CD4-positive, alpha-beta T cell treated with Interleukin-6 at 100 ng/mL for 8 hours (primary cell): ENCODE measurements at places on chromosomes 6 and 20.

- DNase-seq, result no peak
Measured at GRCh38 chr6:129517288-129517687, 192.7 kb downstream of the ARHGAP18 start.

- no peak for DNase-seq
Measured at GRCh38 chr6:139587469-139587868, 213.0 kb upstream of the CITED2 start.

DNA sequence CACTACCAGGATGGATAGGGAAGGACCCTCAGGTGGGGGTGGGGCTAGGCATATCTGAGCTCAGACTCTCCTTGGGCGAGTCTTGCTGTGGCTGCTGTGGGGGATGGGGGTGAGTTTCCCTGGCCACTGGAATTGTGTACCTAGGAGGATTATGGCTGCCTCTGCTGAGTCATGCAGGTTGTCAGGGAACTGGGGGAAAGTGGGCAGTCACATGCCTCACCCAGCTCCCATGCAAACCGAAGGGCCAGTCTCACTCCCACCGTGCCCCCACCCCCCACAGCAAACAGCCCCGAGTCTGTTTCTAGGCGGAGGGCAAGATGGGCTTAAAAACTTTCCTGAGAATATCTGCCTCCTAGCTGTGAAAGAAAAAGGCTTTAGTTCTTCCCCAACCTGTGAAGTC lies 210.3 kb upstream of the FERMT1 start:
- DNase-seq, result no peak

DNA sequence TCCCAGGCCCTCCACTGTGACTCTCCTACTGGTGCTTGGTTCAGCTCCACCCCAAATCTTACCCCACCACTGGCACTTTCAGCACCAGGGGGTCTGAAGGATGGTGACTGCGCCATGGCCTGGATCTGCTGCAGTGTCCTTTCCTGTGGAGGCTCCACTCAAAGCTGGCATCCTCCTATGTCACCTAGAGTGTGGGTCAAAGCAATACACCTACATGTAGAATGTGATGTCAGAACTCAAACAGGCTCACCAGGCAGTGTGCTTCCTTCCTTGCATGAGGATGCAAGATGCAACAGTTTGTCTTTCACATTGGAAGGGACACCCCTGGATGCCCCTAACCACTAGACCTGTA lies 32.8 kb upstream of the MICB start:
- DNase-seq, result no peak

GRCh38 chr20:5402903-5403531 lies 86.3 kb upstream of the PROKR2 start:
- DNase-seq, result no peak

- DNase-seq, result peak; percentile 54
Measured at GRCh38 chr6:159929819-159930218, 39.0 kb downstream of the MAS1 start.

DNA sequence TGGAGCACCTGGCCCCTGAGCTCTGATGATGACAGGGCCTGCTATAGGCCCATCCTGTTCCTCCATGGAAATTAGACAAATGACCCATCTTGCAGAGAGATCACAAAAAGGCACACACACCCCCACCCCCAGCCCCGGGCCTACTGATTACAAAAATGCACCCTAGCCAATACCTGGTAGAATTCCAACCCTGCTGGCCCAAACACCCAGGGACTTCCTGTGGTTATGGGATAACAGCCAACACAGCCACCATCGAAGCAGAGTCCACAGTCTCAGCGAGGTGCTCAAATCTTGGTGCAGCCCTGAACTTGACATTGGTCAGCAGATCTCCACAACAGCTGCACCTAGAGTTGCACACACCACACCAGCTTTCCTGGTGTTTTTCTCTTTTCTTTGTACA lies 17.0 kb downstream of the NCR2 start:
- no peak for DNase-seq
